ENCODE measurements at places on chromosomes 3 and 15.

DNA sequence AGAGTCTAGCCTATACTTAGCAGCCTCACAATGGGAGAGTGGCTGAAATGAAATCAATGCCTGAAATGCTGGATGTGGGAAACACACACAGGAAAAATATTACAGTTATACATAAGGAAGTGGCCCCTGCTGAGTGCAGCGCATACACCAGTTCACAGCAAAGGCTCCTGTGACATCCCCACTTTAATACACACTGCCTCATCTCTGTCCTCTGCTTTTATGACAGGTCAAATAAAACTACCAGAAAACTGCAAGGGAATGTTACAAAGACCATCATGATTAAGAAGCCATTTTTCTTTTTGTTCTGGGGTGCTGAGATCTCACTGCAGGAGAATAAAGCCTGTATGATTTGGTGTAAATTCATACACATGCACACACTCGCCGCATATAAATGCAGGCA is 214.3 kb downstream of the ARRDC4 start:
- no peak overlapping the region for H3K4me3 ChIP-seq
- no peaks in the 10 kb centered on the region for H3K36me3 ChIP-seq
- no peak overlapping the region for H3K27ac ChIP-seq
- H3K4me1 ChIP-seq, result no peaks in the 10 kb centered on the region
- no peak for DNase-seq

- H3K27me3 ChIP-seq, result no peaks in the 10 kb centered on the region
- H3K4me1 ChIP-seq, result peaks cover 14% of the 10 kb centered on the region
- H3K27ac ChIP-seq, result no peak overlapping the region
These were observed 155.8 kb downstream of the FAM43A start for GRCh38 chr3:194841515-194841841.

DNA sequence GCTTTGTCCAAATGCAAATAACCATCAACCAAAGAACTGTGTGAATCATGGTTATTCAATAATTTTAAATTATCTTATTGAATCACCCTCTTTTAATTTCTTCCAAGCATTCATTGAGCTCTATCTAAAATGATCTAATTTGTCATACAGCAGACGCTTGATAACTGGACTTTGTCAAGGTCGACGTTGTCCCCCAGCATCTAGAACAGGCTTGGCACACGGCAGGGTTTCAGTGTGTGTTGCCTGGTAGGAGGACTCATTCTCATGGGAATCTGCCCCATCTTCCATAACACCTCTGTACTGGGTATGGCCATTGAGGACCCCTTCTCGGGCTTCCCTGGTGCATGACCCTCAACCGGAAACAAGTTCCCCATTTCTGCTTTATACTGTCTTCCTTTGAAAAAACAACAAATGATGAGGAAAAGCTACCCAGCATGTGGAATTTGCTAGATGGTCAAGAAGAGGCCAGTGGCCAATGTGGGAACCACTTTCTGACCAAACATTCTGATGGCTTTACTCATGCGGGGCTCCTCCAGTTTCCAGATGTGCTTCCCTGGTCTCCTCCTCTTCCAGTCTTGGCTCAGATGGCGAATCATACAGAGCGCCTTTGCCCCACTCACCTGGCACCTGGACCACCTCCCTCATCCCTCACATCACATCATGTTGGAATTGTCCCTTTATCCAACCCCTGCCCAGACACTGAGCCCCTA is 41.7 kb upstream of the SEC22A start:
- no peak overlapping the region for H3K4me3 ChIP-seq
- H3K36me3 ChIP-seq, result peaks cover 60% of the 10 kb centered on the region
- peaks cover 29% of the 10 kb centered on the region for H3K4me1 ChIP-seq
- no peak for DNase-seq
- H3K27ac ChIP-seq, result no peak overlapping the region

- H3K4me1 ChIP-seq, result no peaks in the 10 kb centered on the region
- no peaks in the 10 kb centered on the region for H3K27me3 ChIP-seq
- DNase-seq, result no peak
These were observed 17.0 kb upstream of the ANO10 start for GRCh38 chr3:43638594-43639447.

- H3K4me1 ChIP-seq, result peaks cover 100% of the 10 kb centered on the region
- peak overlapping the region; percentile 92 for H3K27ac ChIP-seq
- H3K36me3 ChIP-seq, result no peaks in the 10 kb centered on the region
- H3K4me3 ChIP-seq, result no peak overlapping the region
These were observed 12.0 kb downstream of the SLCO3A1 start for GRCh38 chr15:91865486-91865885.

GRCh38 chr15:37638116-37638515 is 296.3 kb upstream of the TMCO5A start:
- DNase-seq, result no peak
- H3K4me3 ChIP-seq, result no peak overlapping the region
- H3K27ac ChIP-seq, result no peak overlapping the region
- no peaks in the 10 kb centered on the region for H3K4me1 ChIP-seq
- no peaks in the 10 kb centered on the region for H3K36me3 ChIP-seq

GRCh38 chr15:27676647-27677046 is 422.5 kb downstream of the OCA2 start:
- H3K27me3 ChIP-seq, result peaks cover 28% of the 10 kb centered on the region
- no peak overlapping the region for H3K4me3 ChIP-seq
- DNase-seq, result no peak
- H3K36me3 ChIP-seq, result no peaks in the 10 kb centered on the region
- H3K4me1 ChIP-seq, result no peaks in the 10 kb centered on the region
- no peak overlapping the region for H3K27ac ChIP-seq

- no peak for DNase-seq
- H3K27ac ChIP-seq, result no peak overlapping the region
- peaks cover 14% of the 10 kb centered on the region for H3K4me1 ChIP-seq
- no peak overlapping the region for H3K4me3 ChIP-seq
- H3K27me3 ChIP-seq, result no peaks in the 10 kb centered on the region
- no peaks in the 10 kb centered on the region for H3K36me3 ChIP-seq
These were observed 460.0 kb upstream of the TBL1XR1 start for GRCh38 chr3:177657243-177657642.

DNA sequence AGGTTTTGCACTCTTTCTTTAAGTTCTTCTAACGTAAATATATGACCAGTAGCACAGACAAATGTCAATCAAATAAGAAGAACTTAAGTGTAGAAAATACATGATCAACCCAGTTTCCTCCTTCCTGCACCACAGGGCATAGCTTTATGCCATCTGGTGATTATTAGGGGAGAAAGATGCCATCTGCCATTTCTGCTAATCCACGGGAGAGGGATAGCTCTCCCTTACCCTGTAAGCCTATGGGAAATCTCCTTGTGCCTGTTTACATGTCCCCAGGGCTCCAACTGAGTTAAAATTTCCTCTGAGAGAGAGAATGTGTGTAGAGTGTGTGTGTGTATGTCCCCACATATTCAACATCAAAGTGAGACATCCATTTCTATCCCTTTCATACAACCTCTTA is 135.9 kb downstream of the RSL24D1 start:
- no peaks in the 10 kb centered on the region for H3K36me3 ChIP-seq
- no peaks in the 10 kb centered on the region for H3K27me3 ChIP-seq
- H3K4me1 ChIP-seq, result no peaks in the 10 kb centered on the region
- H3K4me3 ChIP-seq, result no peak overlapping the region
- no peak overlapping the region for H3K27ac ChIP-seq
- no peak for DNase-seq

DNA sequence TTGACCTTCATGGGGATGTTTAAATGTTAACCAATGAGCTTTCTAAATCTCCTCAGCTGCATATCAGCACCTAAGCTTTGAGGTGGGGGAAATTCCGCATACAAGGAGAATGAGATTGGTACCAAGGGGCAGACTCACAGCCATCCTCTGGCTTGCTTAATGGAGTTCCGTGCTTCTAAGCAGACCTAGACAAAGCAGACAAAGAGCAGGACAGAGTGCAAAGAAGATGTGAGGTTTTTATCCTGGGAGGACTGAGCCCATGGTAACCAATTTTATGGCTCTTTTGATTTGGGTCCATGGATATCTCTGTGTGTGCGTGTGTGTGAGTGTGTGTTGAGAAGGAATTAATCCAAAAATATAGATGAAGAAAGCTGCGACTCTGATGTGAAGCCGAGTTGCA is 7.5 kb downstream of the TAFA4 start:
- no peak overlapping the region for H3K4me3 ChIP-seq
- H3K27me3 ChIP-seq, result peaks cover 73% of the 10 kb centered on the region
- DNase-seq, result no peak
- no peaks in the 10 kb centered on the region for H3K36me3 ChIP-seq

GRCh38 chr3:34382859-34383258 is 584.4 kb downstream of the PDCD6IP start:
- H3K4me3 ChIP-seq, result no peak overlapping the region
- H3K36me3 ChIP-seq, result no peaks in the 10 kb centered on the region
- no peaks in the 10 kb centered on the region for H3K27me3 ChIP-seq
- H3K27ac ChIP-seq, result no peak overlapping the region

GRCh38 chr15:74185710-74186348 is 12.3 kb downstream of the ISLR start:
- H3K4me3 ChIP-seq, result no peak overlapping the region
- no peaks in the 10 kb centered on the region for H3K36me3 ChIP-seq
- no peaks in the 10 kb centered on the region for H3K27me3 ChIP-seq

GRCh38 chr15:50977162-50977561 is 68.7 kb downstream of the AP4E1 start:
- H3K4me1 ChIP-seq, result peaks cover 14% of the 10 kb centered on the region
- H3K4me3 ChIP-seq, result no peak overlapping the region
- no peak overlapping the region for H3K27ac ChIP-seq
- H3K36me3 ChIP-seq, result peaks cover 48% of the 10 kb centered on the region

GRCh38 chr15:44159492-44159891 is 35.6 kb downstream of the FRMD5 start:
- no peak overlapping the region for H3K27ac ChIP-seq
- no peak for DNase-seq

- peaks cover 74% of the 10 kb centered on the region for H3K36me3 ChIP-seq
- peaks cover 45% of the 10 kb centered on the region for H3K4me1 ChIP-seq
- H3K4me3 ChIP-seq, result no peak overlapping the region
- DNase-seq, result no peak
- H3K27ac ChIP-seq, result no peak overlapping the region
- no peaks in the 10 kb centered on the region for H3K27me3 ChIP-seq
These were observed 12.4 kb downstream of the NMD3 start for GRCh38 chr3:161233557-161233956.

DNA sequence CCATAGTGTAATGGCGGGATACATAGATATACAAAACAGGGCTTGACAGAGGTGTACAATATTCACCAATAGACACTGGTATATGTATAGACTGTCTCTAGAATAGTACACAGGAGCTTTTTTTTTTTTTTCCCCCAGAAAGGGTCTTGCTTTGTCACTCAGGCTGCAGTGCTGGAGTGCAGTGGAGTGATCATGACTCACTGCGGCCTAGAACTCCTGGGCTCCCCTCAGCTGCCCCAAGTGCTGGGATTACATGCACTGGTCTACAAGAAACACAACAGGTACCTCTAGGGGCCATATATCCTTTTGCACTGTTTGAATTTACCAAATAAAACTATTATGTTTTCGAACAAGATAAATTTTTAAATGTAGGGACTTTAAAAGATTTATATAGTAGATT is 12.3 kb downstream of the RHOA start:
- DNase-seq, result no peak
- H3K4me1 ChIP-seq, result peaks cover 96% of the 10 kb centered on the region
- H3K4me3 ChIP-seq, result no peak overlapping the region
- no peaks in the 10 kb centered on the region for H3K27me3 ChIP-seq
- H3K36me3 ChIP-seq, result peaks cover 24% of the 10 kb centered on the region
- no peak overlapping the region for H3K27ac ChIP-seq

GRCh38 chr15:57253082-57253481 is 123.2 kb upstream of the CGNL1 start:
- H3K4me3 ChIP-seq, result no peak overlapping the region
- no peak overlapping the region for H3K27ac ChIP-seq
- H3K36me3 ChIP-seq, result peaks cover 21% of the 10 kb centered on the region
- no peaks in the 10 kb centered on the region for H3K27me3 ChIP-seq
- peaks cover 2% of the 10 kb centered on the region for H3K4me1 ChIP-seq
- DNase-seq, result no peak

DNA sequence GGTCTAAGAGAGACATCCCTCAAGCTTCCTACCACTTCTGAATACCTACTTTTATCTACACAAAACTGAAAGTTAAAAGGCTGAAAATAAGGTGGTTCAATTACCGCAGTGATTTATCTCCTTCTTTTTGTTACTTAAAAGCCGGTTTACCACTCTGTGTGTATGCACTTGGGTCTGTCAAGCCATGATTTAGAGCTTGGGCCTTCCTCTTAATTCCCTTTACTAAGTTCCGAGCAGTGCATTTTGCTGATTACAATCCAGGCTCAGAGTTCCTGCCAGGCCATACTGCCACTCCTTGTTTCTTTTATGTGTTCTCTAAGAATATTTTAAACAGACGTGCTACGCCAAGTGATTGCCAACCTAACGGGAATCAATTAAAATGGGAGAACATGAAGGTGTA is 16.5 kb downstream of the KCTD6 start:
- H3K27ac ChIP-seq, result no peak overlapping the region
- DNase-seq, result no peak
- no peak overlapping the region for H3K4me3 ChIP-seq
- H3K4me1 ChIP-seq, result no peaks in the 10 kb centered on the region
- peaks cover 80% of the 10 kb centered on the region for H3K36me3 ChIP-seq

- no peak overlapping the region for H3K27ac ChIP-seq
- H3K4me1 ChIP-seq, result no peaks in the 10 kb centered on the region
- peaks cover 39% of the 10 kb centered on the region for H3K27me3 ChIP-seq
- H3K36me3 ChIP-seq, result no peaks in the 10 kb centered on the region
These were observed 14.4 kb upstream of the C3orf80 start for GRCh38 chr3:160210799-160211221.

GRCh38 chr3:195879416-195880036 is 28.8 kb downstream of the TNK2 start:
- H3K27ac ChIP-seq, result no peak overlapping the region
- no peak overlapping the region for H3K4me3 ChIP-seq
- H3K36me3 ChIP-seq, result peaks cover 63% of the 10 kb centered on the region

GRCh38 chr15:48191574-48192225 is at the start of gene CTXN2:
Gene CTXN2, plus strand, starts transcription at chr15:48191665. Its CDS starts 9,636 bp downstream, at chr15:48201301.
- no peak for DNase-seq
- H3K4me1 ChIP-seq, result no peaks in the 10 kb centered on the region
- H3K36me3 ChIP-seq, result no peaks in the 10 kb centered on the region
- H3K27me3 ChIP-seq, result peaks cover 55% of the 10 kb centered on the region
- H3K27ac ChIP-seq, result no peak within 1 kb of the TSS

DNA sequence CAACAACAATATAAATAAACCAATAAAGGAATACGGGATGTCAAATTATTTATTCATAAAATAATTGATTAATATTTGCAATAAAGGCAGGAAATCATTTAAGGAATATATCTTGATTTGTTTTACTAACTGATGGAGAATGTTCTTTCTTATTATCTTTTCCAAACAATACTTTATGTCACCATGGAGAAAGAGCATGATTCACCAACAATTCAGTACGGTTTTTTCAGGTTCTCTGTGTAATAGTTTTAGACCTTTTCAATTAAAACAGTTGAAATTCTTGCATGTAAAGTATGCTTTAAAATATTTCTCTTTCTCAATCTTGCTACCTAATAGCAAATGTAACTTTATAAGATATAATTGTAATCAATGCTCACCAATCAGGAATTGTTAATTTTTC is 41.7 kb upstream of the MBNL1 start:
- H3K4me1 ChIP-seq, result peaks cover 22% of the 10 kb centered on the region
- no peak overlapping the region for H3K27ac ChIP-seq
- H3K27me3 ChIP-seq, result no peaks in the 10 kb centered on the region
- no peaks in the 10 kb centered on the region for H3K36me3 ChIP-seq

GRCh38 chr3:156681002-156681401 is 6.6 kb downstream of the TIPARP start:
- peak overlapping the region; percentile 16 for H3K4me3 ChIP-seq
- H3K27ac ChIP-seq, result peak overlapping the region; percentile 73
- peaks cover 100% of the 10 kb centered on the region for H3K4me1 ChIP-seq

GRCh38 chr3:100205171-100205570 is 55.6 kb upstream of the TBC1D23 start:
- H3K27me3 ChIP-seq, result no peaks in the 10 kb centered on the region
- H3K4me3 ChIP-seq, result no peak overlapping the region
- H3K36me3 ChIP-seq, result no peaks in the 10 kb centered on the region
- peaks cover 8% of the 10 kb centered on the region for H3K4me1 ChIP-seq

All from left ventricle myocardium inferior (tissue), 1 donor.